H1 (cell line): ENCODE measurements at places on chromosomes 4 and X. TPM values are rescaled to one million over a fixed set of nuclear protein-coding genes. Genes with fewer than 3 reads are reported as not detected.

DNA sequence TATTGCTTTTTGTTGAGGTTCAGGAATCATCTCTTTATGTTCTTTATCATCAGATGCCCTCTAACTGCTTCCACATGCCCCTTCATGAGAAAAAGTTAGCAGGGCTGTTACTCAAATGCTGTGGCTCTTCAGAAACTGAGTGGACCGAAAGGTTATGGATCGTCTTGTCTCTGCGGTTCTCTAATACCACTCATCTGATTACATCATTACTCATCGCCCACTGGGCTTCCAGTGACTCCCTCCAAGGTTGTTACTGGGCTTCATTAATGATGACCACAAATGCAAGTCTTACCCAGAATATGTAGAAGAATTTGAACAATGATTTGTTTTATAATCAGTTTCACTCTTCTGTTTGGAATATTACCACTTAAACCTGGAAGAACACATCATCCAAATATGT, 67.7 kb downstream of the RWDD4 start:
- no peak for DNase-seq

DNA sequence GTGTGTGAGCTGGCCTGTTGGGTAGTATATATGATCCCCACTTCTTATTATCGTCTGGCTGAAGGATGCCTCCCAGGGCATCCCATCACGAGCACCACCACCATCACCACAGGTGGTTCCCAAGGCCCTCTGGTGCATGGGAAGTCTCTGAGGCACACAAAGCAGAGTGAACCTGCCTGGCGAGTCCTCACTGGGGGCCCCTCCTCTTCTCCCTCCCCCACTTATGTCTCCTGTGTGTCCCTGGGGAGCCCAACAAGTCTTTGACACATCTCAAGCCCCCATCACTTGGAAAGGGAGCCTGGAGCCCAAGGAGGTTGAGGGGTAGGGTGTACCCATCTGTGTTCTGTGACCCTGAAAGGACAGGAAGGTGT, 45.5 kb upstream of the NKX1-1 start:
- no peak for DNase-seq

GRCh38 chr4:566508-567295, 9.4 kb downstream of the TMEM271 start:
- DNase-seq = no peak

DNA sequence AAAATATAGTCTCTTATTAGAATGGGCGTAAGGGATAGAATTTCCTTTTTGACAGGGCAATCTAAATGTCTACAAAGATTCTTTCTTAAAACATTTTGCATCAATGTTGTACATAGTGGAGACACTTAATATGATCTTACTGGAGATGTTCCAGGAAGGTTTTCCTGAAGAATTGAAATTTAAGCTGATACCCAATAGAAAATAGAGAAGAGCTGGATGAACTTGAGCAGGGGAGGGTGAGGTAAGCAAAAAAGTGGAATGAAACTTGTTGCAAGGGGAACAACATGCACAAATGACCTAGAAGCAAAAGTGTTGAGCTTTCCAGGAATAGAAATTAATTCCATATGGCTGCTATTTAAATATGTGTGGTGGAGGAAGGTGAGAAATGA, 19.7 kb downstream of the SLAIN2 start:
- DNase-seq = no peak

DNA sequence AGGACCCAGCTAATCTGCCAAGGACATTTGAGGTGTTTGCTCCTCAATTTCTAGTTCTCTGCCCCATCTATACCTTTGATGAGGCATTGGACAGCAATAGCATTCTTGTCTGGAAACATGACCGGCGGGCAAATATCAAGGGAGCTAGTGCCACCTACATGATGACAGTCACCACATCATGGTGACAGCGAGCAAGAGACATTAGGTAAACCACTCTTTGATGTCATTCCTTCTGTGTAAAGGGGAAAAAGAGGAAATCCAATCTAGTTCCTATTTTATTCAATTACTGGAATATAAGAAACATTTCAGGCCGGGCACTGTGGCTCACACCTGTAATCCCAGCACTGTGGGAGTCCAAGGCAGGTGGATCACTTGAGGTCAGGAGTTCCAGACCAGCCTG, 20.7 kb upstream of the IL13RA1 start:
- no peak for DNase-seq

Gene ADD1
- 113 and 219 TPM in 2 replicates for polyA plus RNA-seq

DNA sequence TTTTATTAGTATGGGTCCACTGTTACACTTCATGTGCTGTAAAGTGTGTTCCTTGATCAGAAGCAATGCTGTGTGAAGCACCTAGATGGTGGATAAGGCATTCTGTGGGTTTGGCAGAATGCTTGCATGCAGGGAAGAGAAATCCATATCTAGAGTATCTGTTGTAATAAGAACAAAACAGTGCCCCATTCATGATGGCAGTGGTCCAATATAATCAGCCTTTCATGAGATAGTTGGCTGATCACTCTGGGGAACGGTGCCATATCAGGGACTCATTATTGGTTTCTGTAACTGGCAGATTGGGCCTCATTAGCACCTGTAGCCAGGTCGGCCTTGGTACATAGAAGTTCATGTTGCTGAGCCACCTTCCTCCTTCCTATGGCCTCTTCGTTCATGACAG, 28.7 kb downstream of the STIM2 start:
- DNase-seq = no peak

DNA sequence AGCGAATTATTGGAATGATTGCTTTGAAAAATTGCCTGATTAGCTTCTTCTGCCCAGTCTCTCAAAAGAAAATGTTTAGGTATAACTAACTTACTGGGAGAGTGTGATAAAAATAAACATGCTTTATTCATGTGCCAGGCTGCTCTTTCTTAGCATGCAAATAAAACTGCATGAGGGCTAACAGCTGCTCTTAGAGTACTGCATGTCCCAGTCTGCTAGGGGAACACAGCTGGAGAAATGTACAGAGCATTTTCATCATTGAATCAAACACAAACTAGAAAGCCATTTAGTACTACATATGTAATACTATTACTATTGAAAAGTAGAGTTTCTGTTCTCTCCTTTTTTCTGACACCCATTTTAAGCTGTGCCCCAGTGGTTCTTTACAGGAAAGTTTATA, 726.0 kb downstream of the GRID2 start:
- no peak for DNase-seq

DNA sequence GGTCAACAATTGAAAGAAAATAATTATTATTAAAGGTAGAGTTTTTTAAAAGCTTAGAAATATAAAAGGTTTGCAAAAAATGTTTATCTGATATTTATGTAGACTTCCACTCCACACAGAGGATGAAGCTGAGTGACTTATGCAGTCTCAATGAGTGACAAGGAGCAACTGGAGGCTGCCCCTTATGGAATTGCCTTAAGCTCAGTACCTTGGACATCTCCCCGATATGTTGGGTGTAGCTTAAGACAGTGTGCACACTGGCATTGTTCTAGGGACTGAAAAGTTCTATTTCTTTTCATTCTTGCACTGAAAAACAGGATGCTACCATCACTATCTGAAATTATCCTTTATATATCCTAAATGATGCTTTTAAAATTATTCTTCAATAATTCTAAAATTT, 292.1 kb downstream of the PRDM5 start:
- DNase-seq = no peak

Gene GLRA2
- not detected in 2 replicates for polyA plus RNA-seq

- DNase-seq = no peak
Observed at GRCh38 chrX:11886745-11887144, 128.7 kb downstream of the MSL3 start.

DNA sequence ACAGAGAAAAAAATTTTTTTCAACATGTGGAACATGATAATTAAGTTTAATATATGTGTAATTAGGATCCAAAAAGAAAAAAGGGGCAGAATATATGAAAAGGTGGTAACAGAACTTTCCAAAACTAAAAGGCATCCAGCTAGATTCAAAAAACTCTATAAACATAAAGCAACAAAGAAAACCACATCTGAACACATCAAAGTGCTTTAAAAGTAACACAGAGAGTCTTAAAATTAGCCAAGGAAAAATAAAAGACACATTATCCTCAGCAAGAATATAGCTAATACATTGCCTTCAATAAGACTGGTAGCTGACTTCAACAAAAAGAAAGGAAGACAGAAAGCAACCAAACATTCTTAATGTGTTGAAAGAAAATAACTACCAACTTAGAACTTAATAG, 8.2 kb downstream of the CLOCK start:
- no peak for DNase-seq

DNA sequence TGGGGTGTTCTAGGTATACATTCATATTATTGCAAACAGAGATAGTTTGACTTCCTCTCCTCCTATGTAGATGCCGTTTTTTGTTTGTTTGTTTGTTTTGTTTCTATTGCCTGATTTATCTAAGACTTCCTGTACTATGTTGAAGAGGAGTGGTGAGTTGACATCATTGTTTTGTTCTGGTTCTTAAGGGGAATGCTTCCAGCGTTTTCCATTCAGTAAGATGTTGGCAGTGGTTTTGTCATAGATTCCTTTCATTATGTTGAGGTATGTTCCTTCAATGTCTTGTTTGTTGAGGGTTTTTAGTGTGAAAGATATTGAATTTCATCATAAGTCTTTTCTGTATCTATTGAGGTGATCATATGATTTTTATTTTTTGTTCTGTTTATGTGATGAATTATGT, 401.6 kb upstream of the EPHA5 start:
- no peak for DNase-seq

GRCh38 chrX:136268051-136269048, 17.1 kb upstream of the MAP7D3 start:
- no peak for DNase-seq

GRCh38 chr4:142656178-142656577, 189.9 kb downstream of the INPP4B start:
- DNase-seq = no peak

DNA sequence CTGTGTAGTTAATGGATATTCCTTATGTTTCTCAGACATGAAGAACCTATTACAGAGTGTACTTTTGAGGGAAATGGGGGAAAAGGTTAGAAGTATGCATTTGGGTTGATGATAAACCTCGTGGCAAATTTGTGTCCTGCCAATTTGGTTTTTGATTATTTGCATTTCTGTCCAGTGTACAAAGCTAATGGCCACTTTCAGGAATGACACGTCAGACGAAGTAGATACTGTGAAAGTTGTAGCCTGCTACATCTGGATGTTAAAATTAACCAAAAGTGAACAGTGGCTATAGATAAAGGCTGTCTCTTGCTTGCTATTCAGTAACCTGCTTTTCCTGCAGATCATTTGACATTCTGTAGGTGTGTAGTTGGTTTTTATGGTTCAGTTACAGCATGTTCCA, 1.0 kb downstream of the PRDX4 start:
- no peak for DNase-seq

Gene CCKAR
- not detected in 2 replicates for polyA plus RNA-seq

GRCh38 chr4:139655116-139655515, 10.5 kb upstream of the MGST2 start:
- DNase-seq = no peak

Gene GAGE2A
- polyA plus RNA-seq = not detected in 2 replicates

GRCh38 chr4:13612569-13612968, 15.0 kb downstream of the BOD1L1 start:
- DNase-seq = no peak

- DNase-seq = no peak
Observed at GRCh38 chr4:138919094-138919936, 96.3 kb upstream of the NOCT start.

DNA sequence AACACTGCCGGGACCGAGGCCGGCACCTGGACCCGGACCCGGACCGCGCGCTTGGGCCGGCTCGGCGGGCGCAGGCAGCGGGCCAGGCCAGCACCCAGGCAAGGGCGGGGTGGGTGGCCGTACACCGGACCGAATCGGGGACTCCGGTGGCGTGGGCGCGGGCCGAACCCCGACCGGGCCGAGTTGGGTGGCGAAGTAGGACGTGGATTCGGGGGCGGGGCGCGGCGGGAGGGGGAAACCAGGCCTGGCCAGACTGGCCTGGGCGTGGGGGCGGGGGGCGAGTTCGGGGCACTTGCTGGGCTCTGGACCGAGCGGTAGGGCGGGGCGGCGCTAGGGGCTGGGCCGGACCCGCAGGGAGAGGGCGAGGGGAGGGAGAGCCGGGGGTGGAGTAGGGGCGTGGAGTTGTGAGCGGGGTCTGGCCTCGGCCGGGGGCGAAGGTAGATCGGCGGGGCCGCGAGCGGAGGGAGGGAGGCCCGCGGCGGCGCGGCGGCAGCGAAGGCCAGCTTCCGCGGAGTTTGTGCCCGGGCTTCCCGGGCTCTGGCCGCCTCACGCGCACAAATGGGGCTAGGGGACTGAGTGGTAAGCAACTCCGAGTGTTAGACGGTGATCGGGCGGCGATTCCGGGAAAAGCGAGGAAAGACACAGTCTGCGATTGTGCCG, 1.8 kb upstream of the BCORL1 start:
- DNase-seq = no peak

Gene MAGEB2
- not detected in 2 replicates for polyA plus RNA-seq

GRCh38 chrX:48924270-48924669, 5.4 kb upstream of the PIM2 start:
- no peak for DNase-seq

GRCh38 chrX:110541266-110541665, 182.6 kb downstream of the RTL9 start:
- DNase-seq = no peak

DNA sequence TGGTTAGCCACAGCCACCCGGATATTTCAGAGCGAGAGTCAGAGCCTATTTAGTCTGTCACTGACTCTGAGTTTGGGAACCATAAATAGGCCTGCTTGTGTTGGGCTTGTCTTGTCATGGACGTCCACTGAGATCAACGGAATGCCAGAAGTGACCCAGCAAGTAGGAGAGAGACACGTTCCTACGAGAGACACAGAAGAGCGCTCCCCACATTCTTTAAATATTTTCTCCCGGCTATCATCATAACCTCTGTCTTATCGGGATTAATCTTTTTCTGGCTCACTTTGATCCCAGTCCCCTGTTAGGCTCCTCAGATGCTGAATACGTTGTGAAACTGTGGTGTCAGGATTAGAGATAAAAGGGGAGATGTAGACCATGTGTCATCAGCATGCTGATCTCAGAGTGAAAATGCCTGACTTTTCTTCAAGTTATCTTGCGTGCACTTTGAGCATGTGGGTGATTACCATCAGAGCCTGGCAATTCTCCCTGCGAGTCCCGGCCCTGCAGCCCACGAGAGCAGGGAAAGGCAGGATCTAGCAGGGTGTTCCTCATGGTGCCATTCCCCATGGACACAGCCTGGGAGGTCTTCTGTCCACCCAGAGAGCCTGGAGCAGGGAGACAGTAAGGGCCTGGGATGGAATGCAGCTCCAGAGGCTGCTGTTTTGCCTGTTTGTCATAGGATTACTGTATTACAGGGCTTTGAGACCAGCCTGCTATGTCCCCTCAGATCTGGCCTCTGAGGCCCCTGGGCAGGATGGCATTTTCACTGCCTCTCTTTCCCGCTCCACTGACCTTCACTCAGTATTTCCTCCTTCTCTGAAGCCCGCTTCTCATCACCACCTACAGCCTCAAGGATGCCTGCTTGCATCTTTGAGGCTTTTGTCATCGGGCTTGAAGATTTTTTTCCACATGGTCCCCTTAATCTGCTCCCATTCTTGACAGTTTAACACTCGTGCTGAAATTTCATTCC, 2.8 kb upstream of the TENM3 start:
- no peak for DNase-seq

- no peak for DNase-seq
Observed at GRCh38 chr4:74768857-74769525, 25.3 kb downstream of the BTC start.

Gene CPZ
- 40.7 and 67.4 TPM in 2 replicates for polyA plus RNA-seq

- no peak for DNase-seq
Observed at GRCh38 chrX:4809571-4809970, 1096.1 kb upstream of the PRKX start.

GRCh38 chrX:130304587-130305368, 34.9 kb upstream of the SLC25A14 start:
- no peak for DNase-seq

GRCh38 chrX:71652405-71652804, 14.9 kb upstream of the LOC101059915 start:
- no peak for DNase-seq

GRCh38 chr4:157121401-157121800, 45.5 kb downstream of the GLRB start:
- no peak for DNase-seq

Gene PABPC5
- polyA plus RNA-seq = 0.16 and 0.35 TPM in 2 replicates
